T-helper 2 cell (primary cell): ENCODE measurements at places on chromosomes 1 and 21.

DNA sequence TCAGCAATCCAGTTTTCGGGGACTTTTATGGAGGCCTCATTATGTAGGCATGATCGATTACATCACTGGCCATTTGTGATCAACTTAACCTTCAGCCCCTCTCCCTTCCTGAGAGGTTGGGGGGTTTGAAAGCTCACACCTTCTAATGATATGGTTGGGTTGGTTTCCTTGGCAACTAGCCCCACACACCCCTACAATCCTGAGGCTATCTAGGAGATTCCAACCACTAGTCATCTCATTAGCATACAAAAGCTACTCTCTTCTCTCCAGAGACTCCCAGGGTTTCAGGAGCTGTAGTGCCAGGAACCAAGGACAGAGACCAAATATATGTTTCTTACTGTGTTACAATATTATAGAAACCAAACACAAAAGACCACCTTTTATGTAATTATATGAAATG lies 35.2 kb upstream of the ZNF326 start:
- no peak for DNase-seq

DNA sequence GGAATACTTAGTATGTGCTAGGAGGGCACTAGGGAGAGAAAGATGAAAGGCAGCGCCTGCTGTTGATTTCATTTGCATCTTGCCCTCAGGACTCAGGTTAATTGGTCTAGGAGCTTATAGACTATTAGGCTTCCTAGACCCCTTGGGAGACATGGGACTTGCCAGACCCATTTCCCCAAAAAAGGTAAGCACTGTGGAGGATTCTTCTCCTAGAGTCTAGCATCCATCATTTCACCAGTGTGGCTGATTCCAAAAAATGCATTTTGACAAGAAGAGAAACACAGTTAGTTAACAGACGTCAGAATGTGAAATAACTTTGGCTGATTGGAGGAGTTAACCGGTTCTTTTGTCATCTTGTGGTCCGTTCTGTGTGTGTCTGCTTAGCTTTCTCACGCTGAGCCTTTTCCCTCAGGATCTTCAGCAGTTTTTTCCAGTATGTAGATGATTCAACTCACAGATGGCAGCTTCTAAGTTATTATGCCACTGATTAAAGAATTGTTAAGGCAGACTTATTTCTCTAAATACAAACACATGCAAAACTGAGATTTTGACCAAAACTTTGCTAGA lies 108.8 kb downstream of the KIF26B start:
- no peak for DNase-seq

DNA sequence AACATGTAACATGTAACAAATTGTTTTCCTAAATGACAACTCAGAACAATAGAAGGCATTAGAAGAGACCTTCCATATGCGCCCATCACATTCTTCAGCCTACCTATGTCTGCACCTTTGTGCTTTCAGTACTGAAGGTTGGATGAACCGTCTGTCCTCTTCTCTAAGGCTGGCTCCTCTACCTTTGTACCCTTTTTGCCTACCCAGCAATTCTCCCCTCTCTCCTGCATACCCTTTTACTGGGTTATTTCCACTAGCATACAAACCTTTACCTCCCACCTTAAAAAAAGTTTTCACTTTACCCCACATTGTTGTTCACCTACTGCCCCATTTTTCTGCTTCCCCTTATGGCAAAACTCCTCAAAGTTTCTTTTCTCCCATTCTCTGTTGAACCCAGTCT lies 5.2 kb downstream of the PIGV start:
- no peak for DNase-seq

- DNase-seq, result no peak
Measured at GRCh38 chr1:5389101-5389885, 602.9 kb downstream of the NPHP4 start.

- DNase-seq, result no peak
Measured at GRCh38 chr1:67704351-67704750, 19.4 kb downstream of the GADD45A start.
